ENCODE measurements at places on chromosomes 4 and X.

DNA sequence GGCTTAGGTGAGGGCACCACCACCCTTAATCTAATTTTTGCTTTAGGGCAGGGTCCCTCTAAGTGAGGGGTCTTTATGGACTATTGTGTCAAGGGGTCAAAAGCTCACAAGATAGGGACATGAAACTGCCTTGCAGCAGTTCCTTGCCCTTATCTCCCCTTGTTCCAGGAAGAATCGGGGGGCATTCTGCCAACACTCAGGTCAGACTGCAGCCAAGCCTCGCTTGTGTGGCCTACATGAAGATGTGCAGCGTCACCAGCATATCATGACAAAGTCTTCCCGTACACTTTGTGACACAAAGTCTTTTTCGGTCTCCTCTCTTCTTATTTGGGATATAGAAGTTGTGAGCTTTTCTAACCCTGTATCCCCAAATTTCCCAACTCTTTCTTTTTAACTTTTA is 17.5 kb upstream of the USP9X start:
- no peak for DNase-seq

- no peak for DNase-seq
Observed at GRCh38 chr4:176134670-176135069, 60.7 kb downstream of the SPATA4 start.

DNA sequence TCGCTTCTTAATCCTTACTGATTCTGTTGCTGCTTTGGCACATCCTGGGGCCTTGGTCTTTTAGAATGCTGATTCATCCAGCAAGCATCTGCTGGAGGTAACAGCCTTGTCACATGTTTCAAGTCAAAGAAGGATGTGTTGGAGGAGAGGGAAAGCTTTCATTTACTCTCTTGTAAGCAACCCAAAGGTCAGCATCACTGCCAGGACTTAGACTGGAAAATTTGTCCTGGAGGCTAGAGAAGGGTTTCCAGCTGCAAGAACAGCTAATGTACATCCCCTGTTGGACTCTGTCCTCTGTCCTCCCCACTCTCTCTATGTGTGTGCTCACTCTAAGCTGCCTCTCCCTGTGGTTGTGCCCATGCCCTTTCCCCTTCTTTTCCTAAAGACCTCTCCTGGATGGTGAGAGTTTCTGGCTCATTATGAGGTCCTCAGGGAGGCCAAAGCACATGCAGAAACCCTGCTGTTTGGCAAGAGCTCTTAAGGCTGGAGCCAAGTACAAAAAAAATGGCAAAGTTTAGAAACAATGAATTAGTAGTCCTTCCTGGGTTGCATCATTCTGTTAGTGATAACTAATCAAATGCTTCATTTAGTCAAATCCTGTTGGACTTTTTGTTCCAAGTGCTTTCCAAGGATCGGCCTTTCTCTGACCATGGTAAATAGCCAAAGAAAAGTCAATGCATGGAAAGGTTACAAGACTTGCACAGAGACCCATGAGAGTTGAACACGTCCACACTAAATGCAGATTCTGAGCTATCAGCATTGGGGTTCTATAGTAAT is 13.4 kb upstream of the SRPX start:
- DNase-seq = no peak

DNA sequence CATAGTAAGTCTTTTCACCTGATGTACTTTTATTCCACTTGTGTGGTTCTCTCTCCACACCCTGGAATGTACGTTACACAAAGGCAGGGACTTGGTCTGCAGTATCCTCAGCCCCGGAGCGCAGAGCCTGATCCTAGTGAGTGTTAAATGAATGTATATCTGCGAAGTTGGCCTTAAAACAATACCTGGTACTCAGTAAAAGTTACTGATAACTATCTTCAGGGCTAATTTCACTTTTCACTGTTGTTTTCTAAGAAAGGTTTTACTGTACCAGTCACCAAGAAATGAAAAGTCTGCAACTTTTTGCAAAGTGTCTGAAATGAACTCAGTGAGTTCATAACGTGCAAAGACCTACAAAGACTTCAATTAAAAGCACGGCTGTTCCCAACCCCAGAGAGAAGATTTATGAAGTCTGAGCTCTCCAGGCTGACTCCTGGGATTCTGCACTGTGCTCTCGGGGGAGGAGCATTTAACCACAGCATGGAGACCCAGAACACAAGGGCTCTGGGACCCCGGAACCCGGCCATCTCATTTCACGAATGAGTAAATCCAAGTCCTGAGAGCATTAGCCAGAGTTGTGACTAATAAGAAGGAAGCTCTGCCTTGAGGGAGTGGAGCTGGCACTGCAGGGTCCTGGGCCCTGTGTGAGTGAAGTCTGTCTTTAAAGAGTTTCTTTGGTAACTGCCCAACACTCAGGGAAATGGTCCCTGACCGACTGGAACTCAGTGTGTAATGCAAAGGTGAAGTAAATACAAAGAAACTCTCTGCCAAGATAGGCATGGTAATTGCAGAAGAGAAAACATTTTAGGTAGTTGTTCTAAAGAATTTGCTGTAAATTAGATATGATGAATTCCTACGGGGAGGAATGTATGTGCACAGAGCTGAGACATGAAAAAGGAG is 165.8 kb downstream of the NSUN7 start:
- no peak for DNase-seq

GRCh38 chrX:79065696-79066095 is 78.8 kb upstream of the GPR174 start:
- DNase-seq = no peak

- no peak for DNase-seq
Observed at GRCh38 chr4:73875401-73875800, 6.2 kb downstream of the CXCL1 start.

DNA sequence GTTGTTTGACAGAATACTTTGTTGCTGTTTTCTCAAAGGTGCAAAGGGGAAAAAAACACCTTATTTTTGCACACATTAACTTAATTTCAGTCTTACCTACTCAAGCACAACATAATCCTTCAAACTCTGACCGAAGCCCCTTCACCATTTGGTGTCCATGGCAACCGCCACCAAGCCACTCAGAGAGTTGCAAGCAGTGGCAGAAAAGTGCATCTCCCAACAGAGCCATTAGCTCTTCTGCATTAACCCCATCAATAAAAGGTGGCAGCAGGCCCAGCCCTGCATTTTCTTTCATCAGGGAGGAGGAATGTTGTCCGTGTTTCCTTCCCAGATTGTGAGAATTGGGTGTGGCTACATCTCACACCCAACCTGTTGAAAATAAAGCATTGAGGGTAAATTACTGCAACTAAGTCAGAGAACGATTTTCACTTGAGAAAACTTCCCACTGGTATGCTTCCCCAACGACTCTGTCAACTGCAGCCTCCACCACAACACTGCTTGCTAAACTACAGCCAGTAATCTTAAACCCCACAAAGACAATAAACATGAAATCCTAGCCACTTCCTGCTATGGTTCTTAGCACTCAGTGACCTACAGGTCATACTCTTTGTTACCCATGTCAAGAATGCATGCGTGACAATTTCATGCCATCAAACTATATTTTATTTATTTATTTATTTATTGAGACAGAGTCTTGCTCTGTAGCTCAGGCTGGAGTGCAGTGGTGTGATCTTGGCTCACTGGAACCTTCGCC is 154.0 kb downstream of the GRIA3 start:
- no peak for DNase-seq

GRCh38 chr4:149910604-149911350 is 95.1 kb upstream of the IQCM start:
- no peak for DNase-seq

DNA sequence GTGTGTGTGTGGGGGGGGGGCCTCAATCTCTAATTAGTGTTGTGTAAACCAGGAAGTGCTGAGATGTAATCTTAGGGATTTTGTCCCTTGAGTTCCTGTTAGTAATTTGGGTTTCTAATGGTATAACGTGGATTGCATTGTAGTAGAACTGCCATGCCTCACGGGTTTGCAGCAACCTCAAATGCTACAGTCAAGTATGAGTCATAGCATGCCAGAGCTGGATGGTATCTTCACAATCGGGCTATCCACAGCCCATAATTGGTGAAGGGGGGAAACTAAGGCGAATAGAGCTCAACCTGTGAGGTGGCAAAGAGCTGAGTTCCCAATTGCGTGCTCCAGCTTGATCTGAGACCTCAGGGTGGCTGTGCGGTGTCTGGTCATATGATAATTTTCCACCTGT is 2.2 kb upstream of the FMR1NB start:
- no peak for DNase-seq

- no peak for DNase-seq
Observed at GRCh38 chrX:48713847-48714246, 17.3 kb downstream of the SUV39H1 start.

- no peak for DNase-seq
Observed at GRCh38 chrX:111519215-111519614, 7.8 kb downstream of the SERTM2 start.

DNA sequence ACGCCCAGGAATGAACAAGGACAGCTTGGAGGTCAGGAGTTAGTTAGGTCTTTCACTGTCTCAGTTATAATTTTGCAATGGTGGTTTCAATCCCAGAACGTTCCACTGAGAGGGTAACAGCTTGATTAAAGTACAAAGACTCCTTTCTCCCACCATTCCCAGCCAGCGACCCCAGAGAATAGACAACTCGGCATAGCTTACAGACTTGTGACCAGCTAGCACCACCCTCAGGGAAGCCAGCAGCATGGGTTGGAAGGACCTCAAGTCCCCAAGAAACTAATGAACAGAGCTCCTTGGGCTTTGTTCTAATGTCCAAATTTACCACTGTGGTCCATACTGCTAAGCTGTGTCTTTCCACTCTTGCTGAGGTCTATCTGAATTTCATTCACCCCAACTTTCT is 72.0 kb upstream of the MED14 start:
- no peak for DNase-seq

GRCh38 chrX:132815643-132816042 is 142.8 kb downstream of the HS6ST2 start:
- no peak for DNase-seq

GRCh38 chrX:10794203-10794630 is 173.8 kb upstream of the MID1 start:
- peak; percentile 3 for DNase-seq

DNA sequence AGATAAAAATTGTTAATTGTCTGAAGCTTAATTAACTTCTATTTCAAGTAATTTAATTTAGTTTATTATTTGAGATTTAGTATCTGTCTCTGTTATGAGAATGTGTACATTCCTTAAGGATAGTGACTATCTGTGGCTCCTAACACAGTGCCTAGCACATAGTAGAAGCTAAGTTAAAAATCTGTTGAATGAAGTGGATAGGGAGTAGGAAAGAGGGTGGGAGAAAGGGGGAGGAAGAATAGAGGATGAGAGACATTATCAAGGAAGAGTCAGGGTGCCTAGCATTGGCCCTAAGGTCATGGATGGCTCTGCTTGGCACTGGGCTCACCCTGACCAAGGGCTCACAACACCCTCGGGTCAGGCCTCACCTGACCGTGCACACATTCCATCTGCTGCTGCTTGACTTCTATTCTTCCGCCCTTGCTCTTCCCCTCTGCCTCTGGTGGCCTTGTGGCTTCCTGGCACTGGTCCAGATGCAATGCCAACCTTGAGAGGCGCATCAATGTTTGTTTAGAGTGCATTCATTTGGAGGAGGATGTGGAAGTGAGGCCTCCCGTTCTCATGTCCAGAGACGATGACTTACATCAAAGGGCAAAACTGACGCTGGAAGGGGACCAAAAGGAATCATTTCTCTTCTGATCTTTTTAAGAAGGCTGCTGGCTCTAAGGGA is 42.3 kb downstream of the TRIM2 start:
- DNase-seq = peak; percentile 76

DNA sequence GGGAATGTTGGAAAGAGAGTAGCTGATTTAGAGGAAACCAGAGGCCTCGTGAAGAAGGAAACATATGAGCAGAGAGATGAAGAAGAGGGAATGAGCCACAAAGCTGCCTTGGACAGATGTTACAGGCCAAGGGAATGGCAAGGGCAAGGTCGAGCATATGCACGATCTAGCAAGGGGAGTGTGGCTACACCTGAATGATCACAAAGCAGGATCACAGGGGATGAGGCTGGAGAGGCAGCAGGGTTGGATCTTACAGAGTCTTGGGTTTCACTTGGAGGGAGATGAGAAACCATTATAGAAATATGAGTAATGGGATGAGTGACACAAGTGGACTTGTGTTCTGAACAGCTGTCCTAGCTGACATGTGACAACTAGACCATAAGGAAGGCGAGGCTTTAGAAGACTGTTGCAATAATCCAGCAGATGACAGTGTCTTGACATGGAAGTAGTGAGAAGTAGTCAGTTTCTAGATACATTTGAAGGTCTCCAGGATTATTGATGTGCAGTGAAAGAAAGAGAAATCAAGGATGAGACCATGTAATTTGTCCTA is 58.7 kb downstream of the RASGEF1B start:
- no peak for DNase-seq

DNA sequence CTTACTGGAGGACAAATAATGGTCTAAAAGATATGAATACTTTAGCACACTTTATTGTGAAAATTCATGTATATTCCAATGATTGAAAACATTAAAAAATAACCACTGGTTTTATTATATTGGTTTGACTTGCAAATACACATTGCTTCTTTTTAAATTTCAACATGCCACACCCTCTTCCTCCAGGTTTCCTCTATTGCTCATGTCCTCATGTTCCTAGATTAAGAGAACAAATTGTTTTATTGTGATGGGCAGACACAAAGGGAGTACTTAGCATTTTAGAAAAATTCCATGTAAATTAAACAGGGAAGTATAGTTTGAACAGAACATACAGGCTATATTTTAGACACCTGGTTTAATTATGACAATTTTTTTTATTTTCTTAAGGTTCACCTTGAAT is 230.6 kb upstream of the GPRIN3 start:
- DNase-seq = no peak

GRCh38 chr4:27463816-27464215 is 603.2 kb downstream of the STIM2 start:
- DNase-seq = no peak

DNA sequence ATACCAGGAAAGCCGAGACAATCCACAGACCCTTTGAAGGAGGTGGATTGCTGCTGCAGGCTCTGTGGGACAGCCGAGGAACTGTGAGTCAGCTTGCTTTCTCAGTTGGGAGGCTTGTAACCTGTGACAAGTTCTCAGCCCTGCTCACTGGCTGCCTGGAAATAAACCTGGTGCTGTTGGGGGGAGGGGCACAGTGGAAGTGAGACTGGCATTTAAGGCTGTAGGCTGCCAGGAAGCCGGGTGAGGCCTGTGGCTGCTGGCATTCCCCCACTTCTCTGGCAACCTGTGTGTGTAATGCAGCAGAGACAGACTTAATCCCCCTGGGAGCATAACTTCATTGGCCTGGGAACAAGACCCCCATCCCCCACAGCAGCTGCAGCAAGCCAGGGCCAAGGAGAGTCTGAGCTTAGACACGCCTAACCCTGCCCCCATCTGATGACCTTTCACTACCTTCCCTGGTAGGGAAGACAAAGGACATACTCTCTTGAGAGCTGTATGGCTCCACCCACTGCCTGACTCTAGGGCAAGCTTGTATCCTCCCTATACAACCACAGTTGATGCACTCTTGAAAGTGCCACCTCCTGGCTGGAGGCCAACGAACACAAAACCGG is 64.1 kb downstream of the ALPK1 start:
- peak; percentile 26 for DNase-seq

DNA sequence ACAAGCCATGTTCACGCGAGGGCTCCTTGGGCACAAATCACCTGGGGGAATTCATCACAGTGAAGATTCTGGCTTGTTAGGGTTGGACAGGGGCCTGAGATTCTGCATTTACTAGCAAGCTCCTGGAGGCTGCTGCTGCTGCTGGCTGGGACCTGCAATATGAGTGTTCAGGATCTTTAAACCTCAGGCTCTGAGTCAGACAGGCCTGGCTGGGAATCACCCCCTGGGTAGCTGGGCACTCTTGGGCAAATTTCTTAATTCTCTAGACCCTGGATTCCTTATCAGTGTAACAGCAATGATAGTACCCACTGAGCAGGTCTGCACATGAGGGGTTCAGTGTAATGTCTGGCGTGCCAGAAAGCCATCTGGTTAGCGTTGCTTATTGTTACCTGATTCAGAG is 101.5 kb downstream of the DHX15 start:
- no peak for DNase-seq
